Frontal cortex (tissue), 4 donors: ENCODE measurements at places on chromosomes 6 and 20. TPM values are rescaled to one million over a fixed set of nuclear protein-coding genes. Genes with fewer than 3 reads are reported as not detected.

Gene EEF1A2
- 179 TPM for total RNA-seq

Gene SAMD3
- 18.3 TPM for total RNA-seq

Gene GRM1
- total RNA-seq = 14.3 TPM

DNA sequence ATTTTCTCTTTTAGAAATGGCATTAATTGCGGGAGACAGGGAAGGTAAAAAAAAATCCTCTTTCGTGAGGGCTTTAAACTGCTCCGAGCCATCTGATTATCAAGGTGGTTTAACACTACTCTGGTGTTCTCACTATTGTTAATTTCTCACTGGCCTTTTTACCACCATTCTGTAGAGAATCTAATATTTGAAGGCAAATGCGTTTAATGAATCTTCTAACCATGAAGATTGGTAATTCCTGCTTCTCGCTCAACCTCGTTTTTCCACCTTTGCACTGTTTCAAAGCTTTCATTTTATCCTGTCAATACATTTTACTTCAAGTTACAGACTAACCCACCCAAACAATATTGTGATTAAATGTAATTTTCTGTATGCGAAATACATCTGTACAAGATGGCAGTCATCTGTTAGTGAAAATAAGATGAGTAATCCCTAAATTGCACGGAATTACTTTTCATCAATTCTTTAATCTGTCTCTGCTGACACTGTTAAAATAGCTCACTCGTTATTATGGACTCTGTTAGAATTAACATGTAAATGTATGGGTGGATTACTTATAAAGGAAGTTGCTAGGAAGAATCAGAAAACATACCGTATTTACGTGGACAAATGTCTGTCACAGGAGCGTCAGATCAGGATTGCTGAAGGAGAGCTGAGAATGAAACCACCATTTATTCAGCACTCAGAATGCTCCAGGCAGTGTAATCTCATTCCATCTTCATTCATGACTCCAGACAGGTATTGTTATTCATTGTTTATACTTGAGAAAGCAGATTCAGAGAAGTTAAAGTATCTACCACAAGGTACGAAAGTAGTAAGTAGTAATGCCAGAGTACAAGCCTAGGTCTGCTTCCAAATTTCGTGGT, 1.1 kb upstream of the LCA5 start:
- no peak for DNase-seq

GRCh38 chr20:5171064-5171789, 44.4 kb downstream of the CDS2 start:
- no peak for DNase-seq

GRCh38 chr6:124747349-124747748, 214.9 kb upstream of the RNF217 start:
- DNase-seq = no peak

DNA sequence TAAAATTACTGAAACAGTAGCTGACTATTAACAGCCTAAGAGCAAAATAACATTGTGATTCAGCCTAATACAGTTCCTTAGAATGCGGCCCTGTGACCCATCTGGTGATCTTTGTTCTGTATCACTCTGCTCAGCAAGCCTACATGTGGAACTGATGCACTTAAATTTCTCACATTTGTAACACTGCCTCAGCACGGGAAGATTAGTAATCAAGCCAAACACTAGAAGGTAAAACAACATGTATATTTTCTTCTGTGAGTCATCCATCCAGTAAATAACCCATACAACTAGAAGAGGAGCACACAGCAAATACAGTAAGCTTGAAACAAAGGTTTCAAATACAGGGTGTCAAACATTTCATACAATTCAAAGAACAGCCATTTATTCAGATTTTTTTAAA, 189.7 kb upstream of the NOX3 start:
- DNase-seq = no peak

- no peak for DNase-seq
Observed at GRCh38 chr6:136604328-136604825, 54.2 kb upstream of the MAP7 start.

GRCh38 chr6:90098001-90098531, 198.6 kb downstream of the BACH2 start:
- no peak for DNase-seq

DNA sequence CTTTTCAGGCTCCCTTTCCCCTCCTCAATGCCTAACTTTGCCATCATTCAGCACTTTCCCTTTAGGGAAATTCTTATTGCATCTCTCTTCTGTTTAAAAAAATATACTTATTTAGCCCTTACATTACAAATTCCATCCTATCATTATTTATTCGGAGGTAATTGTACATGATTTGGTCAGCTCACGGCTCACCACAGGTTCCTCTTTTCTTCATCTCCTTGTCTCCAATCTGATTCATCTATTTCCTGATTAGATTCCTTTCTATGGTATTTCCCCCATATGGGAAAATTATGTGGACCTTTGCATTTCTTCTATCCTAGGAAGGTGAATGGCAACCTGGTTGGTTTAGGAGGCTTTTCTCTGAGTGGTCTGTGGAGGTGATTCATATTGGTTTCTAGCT, 12.9 kb upstream of the EMILIN3 start:
- DNase-seq = no peak

DNA sequence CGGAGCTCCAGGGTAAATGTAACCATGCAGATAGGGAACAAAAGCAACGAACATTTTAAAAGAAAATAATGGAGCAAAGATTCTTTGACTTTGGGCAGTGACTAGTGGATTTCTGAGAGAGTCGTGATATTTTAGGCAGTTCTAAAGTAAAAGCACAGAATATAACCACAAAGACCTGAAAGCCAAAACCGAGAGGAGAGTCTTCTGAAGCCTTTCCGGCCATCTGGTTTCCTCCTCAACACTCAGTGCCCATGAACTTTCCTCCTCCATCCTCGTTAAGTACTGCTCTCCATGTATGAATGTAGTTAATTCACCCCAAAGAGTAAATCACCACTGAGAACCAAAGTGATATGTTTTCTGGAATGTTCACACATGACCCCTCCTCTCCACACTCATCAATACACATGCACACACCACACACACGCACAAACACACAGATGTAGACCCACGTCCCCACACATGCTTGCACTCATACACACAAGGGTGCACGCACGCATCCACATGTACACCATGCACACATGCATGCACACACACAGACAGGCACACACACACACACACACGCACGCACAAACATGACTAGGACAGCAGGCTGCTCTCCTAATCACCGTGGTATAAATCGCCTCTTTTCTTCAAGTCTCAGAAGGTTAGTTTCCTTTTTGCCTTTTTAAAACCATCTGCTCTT, 109.5 kb downstream of the MYLK4 start:
- DNase-seq = no peak

- DNase-seq = no peak
Observed at GRCh38 chr6:132368916-132369481, 32.3 kb downstream of the MOXD1 start.

- DNase-seq = no peak
Observed at GRCh38 chr20:47181056-47181862, 175.2 kb downstream of the ZMYND8 start.

DNA sequence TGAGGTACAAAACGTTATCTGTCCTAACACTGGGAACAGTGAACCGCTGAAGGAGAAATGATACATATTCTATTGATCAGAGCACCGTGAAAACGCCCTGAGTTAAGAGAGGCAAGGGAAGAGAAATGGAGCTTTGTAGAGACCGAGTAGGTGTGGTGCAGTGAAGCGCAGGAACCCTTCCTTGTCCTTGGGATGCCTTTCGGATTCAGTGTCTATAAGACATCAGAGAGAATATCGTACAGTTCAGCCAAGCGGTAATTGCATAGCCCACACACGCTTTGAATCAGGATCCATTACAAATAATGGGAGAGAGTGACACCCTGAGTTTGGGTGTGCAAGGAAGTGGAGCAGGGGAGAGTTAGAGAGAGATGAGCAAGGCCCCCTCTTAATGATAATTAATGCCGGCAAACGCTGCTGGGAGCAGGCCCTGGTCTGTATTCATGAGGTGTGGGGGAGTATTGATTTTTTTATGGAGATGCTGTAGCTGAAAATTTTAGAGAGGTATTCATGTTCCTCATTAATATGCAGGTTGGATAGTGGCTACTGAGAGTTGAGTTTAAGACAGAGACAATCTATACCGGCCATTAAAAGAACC, 20.7 kb downstream of the NOX3 start:
- no peak for DNase-seq

DNA sequence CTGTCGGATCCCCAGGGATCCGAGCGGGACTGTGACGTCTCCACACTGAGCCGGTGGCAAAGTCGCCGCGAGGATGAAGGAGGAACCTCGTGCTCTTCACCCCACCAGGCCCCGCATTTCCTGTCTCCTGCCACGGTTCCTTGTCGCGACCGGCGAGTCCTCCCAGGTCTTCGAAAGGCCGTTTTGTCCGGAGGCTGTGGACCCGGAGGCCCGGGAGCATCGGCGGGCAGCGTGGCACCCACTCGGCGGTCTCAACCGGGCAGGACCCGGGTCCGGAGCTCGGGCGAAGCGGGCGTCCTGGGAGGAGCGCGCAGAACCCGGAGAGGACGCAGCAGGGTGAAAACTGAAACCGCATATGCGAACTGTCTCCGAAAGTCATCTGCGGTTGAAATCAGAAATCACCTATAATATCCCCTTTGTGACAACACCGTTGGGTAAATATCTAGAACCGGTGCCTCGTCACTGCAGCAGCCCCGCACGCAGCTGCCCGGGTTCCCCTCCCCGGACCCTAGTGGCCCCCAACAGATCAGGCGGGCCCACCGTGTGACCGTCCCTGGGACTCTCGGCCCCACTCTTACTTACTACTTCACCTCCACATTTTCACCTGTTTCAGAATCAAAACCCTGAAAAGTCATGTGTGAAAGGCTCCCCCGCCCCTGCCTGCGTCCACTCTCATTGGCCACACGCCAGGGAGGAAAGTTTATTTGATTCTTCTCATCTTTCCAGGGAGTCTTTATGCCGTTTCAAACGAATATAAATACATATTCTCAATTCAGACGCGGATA, 3.1 kb upstream of the ULBP2 start:
- DNase-seq = no peak
